ENCODE measurements at places on chromosomes 3 and 15.

DNA sequence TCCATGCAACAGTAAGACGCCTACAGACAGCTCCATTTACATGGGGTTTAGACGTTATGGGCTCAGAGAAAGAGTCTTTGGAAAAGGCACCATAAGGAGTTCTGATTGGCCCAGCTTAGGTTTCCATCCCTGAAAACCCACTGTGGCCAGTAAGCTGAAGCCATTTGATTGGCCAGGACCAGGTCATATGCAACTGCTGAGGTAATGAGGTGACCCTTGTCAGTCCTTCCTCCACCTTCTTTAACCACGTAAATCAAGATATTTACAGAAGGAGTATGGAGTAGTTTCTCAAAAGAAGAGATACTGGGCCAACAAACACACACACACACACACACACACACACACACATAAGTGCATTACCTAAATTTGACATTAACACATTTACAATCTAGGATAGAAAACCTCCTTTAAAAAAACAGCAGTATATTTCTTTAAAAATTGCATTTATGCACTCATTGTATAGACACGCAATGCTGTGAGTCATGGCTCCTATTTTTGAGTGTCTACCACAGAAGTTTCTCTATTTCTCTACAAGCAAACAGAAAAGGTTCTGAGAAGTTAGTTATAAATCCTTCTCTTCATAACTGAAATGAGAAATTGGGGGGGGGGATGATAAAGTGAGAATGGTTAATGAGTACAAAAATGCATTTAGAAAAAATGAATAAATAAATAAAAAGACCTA, 16.3 kb upstream of the MB21D2 start:
- DNase-seq, result no peak
- no peaks in the 10 kb centered on the region for H3K36me3 ChIP-seq
- H3K27ac ChIP-seq, result no peak overlapping the region
- H3K4me3 ChIP-seq, result no peak overlapping the region
- H3K27me3 ChIP-seq, result no peaks in the 10 kb centered on the region

- no peaks in the 10 kb centered on the region for H3K4me1 ChIP-seq
- DNase-seq, result no peak
- no peak overlapping the region for H3K4me3 ChIP-seq
- no peaks in the 10 kb centered on the region for H3K36me3 ChIP-seq
These were observed 244.5 kb downstream of the RBMS3 start for GRCh38 chr3:29525254-29525881.

- no peaks in the 10 kb centered on the region for H3K27me3 ChIP-seq
- H3K4me1 ChIP-seq, result peaks cover 23% of the 10 kb centered on the region
- H3K27ac ChIP-seq, result peak overlapping the region; percentile 52
- DNase-seq, result peak; percentile 63
- H3K36me3 ChIP-seq, result no peaks in the 10 kb centered on the region
- H3K4me3 ChIP-seq, result peak overlapping the region; percentile 60
These were observed 753 bp downstream of the ITGB5 start for GRCh38 chr3:124886168-124887056.

- H3K4me3 ChIP-seq, result no peak overlapping the region
- no peaks in the 10 kb centered on the region for H3K27me3 ChIP-seq
- no peak for DNase-seq
- H3K4me1 ChIP-seq, result peaks cover 7% of the 10 kb centered on the region
- H3K36me3 ChIP-seq, result no peaks in the 10 kb centered on the region
These were observed 6.2 kb upstream of the MEIS2 start for GRCh38 chr15:37106490-37107001.

DNA sequence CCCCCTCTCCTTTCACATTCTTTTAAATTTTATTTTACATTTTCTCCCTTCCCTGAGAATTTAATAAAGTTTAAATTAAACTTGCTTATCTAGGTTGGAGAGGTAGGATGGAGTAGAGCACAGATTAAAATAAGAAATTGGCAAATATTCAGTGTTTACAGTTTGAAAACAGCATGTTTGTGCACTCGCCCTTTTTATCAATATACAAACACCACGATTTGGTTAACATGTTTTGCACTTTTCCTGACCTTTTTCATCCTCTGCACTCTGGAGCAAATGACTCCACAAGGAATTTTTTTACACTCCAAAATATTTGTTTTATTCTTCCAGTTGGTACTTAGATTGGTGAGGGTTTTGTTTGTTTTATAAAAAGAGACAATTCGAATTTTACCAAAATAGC, 87.1 kb downstream of the DUT start:
- no peak overlapping the region for H3K27ac ChIP-seq
- DNase-seq, result no peak
- H3K4me3 ChIP-seq, result no peak overlapping the region
- H3K4me1 ChIP-seq, result no peaks in the 10 kb centered on the region
- H3K27me3 ChIP-seq, result peaks cover 10% of the 10 kb centered on the region
- H3K36me3 ChIP-seq, result no peaks in the 10 kb centered on the region

- no peak overlapping the region for H3K4me3 ChIP-seq
- no peaks in the 10 kb centered on the region for H3K27me3 ChIP-seq
- no peak overlapping the region for H3K27ac ChIP-seq
- DNase-seq, result no peak
These were observed 33.0 kb downstream of the SNRK start for GRCh38 chr3:43319376-43319775.

GRCh38 chr15:41806291-41807181, 21.4 kb upstream of the JMJD7 start:
- no peak for DNase-seq
- H3K4me1 ChIP-seq, result 0 out of 3 replicates have a peak, but pooled peaks cover 3% of the 10 kb centered on the region
- no peak overlapping the region for H3K4me3 ChIP-seq
- no peak overlapping the region for H3K27ac ChIP-seq
- no peaks in the 10 kb centered on the region for H3K27me3 ChIP-seq

DNA sequence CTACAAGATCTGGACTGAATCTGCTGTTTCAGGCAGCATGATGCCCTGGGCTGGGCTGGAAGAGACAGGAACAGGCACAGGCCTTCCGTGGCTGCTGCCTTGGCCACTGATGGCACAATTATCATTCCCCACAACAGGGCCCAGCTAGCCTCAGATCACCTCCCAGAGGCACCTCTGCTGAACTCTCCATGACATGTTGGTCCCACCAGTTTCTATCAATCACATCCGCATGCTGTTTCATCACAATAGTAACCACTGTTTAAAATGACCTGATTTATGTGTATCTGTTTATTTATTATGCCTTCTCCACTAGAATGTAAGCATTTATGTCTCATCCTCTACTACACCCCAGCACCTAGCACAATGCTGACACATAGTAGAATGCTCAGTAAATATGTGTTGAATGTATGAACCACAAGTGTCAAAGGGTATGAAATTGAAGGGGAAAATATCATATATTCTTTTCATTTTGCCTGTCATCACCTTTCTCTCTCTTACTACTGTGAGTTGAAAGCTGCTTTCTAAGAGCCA, 32.7 kb upstream of the ZBTB38 start:
- no peak overlapping the region for H3K4me3 ChIP-seq
- no peaks in the 10 kb centered on the region for H3K36me3 ChIP-seq
- H3K27me3 ChIP-seq, result no peaks in the 10 kb centered on the region
- DNase-seq, result no peak
- H3K4me1 ChIP-seq, result peaks cover 54% of the 10 kb centered on the region

- no peaks in the 10 kb centered on the region for H3K4me1 ChIP-seq
- DNase-seq, result no peak
- no peaks in the 10 kb centered on the region for H3K27me3 ChIP-seq
- H3K4me3 ChIP-seq, result no peak overlapping the region
These were observed 47.9 kb downstream of the PIK3CA start for GRCh38 chr3:179196098-179196497.

DNA sequence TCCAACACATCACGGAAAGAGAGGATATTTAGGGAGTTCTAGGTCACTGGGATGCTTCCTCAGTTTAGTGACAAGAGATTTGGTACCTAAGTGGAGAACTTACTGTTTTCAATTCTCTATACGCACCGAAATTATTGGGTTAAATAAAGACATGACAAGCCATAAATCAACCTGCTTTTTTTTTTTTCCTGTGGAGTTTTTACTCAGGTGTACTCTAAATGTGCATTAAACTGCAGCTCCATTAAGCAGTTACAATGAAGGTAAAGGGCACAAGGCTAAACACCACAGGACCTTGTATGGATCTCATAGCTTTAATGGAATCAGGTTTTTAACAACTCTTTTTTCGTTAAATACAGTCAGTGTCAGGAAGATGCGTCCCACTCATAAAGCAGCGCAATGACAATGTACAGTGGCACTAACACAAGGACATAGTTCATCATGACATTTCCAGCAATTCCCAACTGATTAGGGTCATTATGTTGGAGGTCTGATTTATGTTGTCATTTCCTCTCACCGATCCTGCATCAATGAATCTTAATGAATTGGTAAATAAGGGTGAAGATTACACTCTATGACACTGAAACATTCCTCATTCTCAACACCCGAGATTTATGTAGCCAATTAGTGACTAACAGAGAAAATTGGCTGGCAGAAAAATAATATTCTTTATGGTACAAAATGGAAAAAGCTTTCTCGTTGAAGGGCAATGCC, 355.2 kb downstream of the FOXP1 start:
- H3K4me3 ChIP-seq, result no peak overlapping the region
- H3K36me3 ChIP-seq, result no peaks in the 10 kb centered on the region
- peaks cover 13% of the 10 kb centered on the region for H3K4me1 ChIP-seq
- no peak overlapping the region for H3K27ac ChIP-seq
- no peak for DNase-seq

DNA sequence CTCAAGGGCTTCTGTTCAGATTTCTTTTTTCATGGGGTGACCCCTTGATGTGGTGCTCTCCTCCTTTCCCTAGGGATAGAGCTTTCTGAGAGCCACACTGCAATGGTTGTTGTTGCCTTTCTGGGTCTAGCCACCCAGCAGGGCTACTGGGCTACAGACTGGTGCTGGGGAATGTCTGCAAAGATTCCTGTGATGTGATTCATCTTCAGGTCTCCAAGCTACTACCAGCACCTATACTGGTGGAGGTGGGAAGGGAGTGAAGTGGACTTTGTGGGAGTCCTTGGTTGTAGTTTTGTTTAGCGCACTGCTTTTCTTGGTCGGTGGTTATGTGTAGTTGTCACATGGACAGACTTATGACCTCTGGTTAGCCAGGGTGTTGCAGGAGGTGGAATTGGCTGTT, 392.3 kb upstream of the CNTN6 start:
- H3K36me3 ChIP-seq, result no peaks in the 10 kb centered on the region
- DNase-seq, result no peak
- no peaks in the 10 kb centered on the region for H3K4me1 ChIP-seq
- no peak overlapping the region for H3K27ac ChIP-seq
- H3K27me3 ChIP-seq, result no peaks in the 10 kb centered on the region
- no peak overlapping the region for H3K4me3 ChIP-seq

DNA sequence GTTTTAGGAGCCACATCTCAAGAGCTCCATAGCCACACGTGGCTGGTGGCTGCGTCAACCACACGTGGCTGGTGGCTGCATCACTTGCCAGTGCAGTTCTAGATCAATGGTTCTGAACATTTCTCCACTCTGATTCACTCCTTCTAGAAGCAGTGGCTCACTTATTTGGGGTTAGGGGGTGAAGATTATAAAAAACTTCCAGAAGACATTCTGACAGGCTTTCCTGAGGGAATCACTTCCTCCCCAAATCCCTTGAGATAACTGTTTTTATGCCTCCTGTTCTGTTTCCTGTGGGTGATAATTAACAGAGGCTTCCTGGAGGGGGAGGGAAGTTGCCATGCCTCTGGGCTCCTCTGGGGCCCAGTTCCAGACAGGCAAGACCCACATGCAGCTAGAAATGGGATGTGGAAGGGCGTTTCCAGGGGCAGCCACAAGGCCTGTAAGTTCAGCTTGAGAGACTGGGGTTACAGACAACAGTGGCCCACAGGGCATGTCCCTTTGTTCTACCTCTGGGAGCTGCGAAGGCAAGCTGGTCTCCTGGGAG, 23.6 kb downstream of the HEG1 start:
- H3K27ac ChIP-seq, result no peak overlapping the region
- no peak for DNase-seq
- H3K4me1 ChIP-seq, result no peaks in the 10 kb centered on the region
- H3K27me3 ChIP-seq, result peaks cover 24% of the 10 kb centered on the region
- no peaks in the 10 kb centered on the region for H3K36me3 ChIP-seq
- H3K4me3 ChIP-seq, result no peak overlapping the region

- no peaks in the 10 kb centered on the region for H3K4me1 ChIP-seq
- no peak overlapping the region for H3K4me3 ChIP-seq
- H3K36me3 ChIP-seq, result no peaks in the 10 kb centered on the region
- H3K27me3 ChIP-seq, result peaks cover 46% of the 10 kb centered on the region
These were observed 3.6 kb downstream of the CLEC3B start for GRCh38 chr3:45029661-45030060.

DNA sequence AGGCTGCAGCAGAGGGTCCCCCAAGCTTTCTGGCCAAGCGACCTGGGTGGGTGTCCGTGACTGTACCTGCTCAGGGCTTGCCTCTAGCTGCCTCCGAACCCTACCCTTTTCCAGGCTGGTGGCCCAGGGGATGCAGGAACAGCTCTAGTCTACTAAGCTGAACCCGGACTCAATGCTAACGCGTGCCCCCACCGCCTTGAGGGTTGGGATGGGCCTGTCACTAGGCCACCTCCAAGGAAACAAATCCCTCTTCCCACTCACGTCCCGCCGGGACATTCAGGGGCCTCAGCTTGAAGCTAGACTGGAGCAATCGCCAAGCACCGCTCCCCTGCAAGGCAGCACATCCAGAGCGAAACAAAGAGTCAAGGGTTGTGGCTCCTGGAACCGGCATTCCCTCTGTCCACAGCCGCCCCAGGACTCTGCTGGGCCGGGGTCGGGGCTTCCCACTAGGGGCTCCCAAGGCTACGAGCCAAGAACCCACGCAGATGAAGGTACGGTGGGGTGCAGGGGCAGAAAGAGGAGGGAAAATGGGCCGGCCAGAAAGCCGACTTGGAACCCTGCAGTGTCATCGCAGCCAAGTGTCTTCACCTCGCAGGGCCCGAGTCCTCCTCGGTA, 2.9 kb downstream of the FBXL22 start:
- H3K4me1 ChIP-seq, result peaks cover 18% of the 10 kb centered on the region
- no peaks in the 10 kb centered on the region for H3K27me3 ChIP-seq
- H3K27ac ChIP-seq, result no peak overlapping the region

- H3K27me3 ChIP-seq, result no peaks in the 10 kb centered on the region
- H3K4me3 ChIP-seq, result peak overlapping the region; percentile 73
- H3K4me1 ChIP-seq, result peaks cover 13% of the 10 kb centered on the region
- DNase-seq, result peak; percentile 66
- H3K36me3 ChIP-seq, result peaks cover 30% of the 10 kb centered on the region
- peak overlapping the region; percentile 95 for H3K27ac ChIP-seq
These were observed 408 bp downstream of the WDR82 start for GRCh38 chr3:52277972-52278509.

- no peak for DNase-seq
- peaks cover 60% of the 10 kb centered on the region for H3K4me1 ChIP-seq
- no peaks in the 10 kb centered on the region for H3K36me3 ChIP-seq
- H3K27ac ChIP-seq, result peak overlapping the region; percentile 85
These were observed 39.8 kb downstream of the IDH2 start for GRCh38 chr15:90062462-90062932.

- H3K27ac ChIP-seq, result no peak overlapping the region
- no peak for DNase-seq
- H3K4me1 ChIP-seq, result no peaks in the 10 kb centered on the region
- H3K36me3 ChIP-seq, result no peaks in the 10 kb centered on the region
- H3K27me3 ChIP-seq, result no peaks in the 10 kb centered on the region
These were observed 499.4 kb downstream of the ROBO1 start for GRCh38 chr3:79268422-79268821.
